ENCODE measurements at places on chromosomes 4 and X.

DNA sequence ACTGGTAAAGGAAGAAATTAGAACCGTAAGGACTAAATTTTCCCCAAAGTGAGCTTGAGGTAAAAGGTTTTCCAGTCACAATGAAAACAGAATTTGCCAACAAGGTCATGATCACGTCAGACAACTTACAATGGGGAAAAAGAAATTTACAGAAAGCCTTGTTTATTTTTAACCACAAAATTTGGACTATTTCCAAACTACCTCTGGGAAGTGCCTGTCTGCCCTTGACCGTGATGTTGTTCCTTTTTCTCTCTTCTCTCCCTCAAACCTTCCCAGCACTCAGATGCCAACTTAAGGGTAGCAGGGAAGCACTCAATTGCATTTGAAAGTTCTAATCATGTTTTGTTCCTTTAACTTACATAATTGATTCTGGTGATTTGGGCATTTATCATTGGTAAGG is 32.5 kb downstream of the MEPE start:
- DNase-seq, result no peak

DNA sequence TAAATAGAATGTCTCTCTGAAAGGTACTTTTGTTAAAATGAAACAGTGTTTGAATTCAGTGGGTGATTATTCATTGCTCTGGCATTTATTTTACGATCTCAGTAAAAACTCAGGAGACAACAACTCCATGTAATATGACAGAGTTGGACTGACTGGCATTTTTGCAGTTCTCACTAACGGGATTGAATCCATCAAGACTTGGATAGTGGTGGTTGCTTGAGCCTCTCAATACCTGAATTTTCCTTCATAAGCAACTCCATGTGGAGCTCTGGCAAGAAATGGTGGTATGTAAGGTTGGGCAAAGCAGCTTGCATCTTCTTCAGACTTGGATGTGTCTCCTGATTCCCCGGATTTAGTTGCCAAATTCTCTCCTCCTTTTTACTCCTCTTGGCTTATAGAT is 72.7 kb downstream of the FRMPD4 start:
- DNase-seq, result no peak

GRCh38 chr4:109301651-109302360 is 652 bp downstream of the COL25A1 start:
- DNase-seq, result no peak

DNA sequence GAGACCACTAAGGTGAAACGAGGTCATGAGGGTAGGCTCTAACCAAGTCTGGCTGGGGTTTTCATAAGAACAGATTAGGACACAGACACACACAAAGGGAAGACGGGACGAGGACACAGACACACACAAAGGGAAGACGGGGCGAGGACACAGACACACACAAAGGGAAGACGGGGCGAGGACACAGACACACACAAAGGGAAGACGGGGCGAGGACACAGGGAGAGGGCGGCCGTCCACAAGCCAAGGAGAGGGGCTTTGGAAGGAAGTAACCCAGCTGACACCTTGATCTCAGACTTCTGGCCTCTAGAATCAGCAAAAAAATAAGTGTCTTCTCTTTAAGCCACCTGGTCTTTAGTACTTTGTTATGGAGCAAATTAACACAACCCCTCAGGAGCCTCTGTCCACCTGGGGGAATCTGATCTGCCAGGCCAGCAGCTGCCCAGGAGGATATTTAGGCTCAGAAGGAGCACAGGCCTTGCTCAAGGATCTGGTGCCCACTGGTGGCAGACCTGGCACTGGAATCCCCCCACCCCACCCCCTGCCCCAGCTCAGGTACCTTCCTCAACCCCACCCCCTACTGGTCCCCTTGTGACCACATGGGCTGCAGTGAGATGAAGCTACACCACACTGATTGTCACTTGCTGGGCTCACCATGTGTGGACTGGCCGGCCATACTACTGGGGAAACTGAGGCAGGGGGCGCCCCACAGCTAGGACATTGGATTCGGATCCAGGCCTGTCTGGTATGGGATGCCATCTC is 2.8 kb downstream of the ABLIM2 start:
- DNase-seq, result no peak

- DNase-seq, result no peak
Measured at GRCh38 chr4:175419236-175419718, 392.8 kb downstream of the GPM6A start.

DNA sequence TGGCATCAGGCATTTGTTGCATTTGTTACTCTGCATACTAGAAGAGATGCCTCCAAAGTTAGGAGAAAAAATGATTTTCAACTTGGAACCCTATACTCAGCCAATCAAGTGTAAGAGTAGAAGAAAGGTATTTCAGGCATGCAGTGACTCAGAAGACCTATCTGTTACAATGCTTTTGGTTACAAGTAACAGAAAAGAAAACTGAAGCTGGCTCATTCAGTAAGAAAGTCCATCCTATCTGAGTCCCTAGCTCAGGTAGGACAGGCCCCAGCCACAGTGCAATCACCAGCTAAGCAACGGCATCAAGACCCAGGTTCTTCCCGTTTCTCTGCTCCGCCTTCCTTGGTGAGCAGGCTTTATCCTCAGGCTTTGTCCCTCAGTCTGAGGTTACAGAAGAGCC is 23.3 kb downstream of the MECP2 start:
- DNase-seq, result no peak

- DNase-seq, result no peak
Measured at GRCh38 chrX:132369617-132370326, 119.1 kb downstream of the MBNL3 start.

DNA sequence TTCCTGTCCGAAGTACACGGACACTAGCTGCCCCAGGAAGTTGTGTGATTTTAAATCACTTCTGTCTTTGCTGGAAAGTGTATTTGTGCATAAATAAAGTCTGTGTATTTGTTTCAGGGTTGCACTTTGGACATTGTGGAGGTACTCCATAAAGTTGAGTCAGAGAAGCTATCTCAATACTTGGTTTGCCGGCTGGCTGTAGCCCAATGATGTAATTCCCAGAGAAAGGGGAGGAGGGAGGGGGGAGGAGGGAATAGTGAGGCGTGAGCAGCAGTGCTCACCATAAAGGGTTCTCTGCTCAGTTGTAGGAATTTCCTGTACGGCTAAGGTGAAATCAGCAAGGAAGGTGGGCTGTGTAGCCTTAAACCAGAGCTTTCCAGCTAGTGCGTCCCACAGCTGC is 7.5 kb downstream of the APEX2 start:
- no peak for DNase-seq

DNA sequence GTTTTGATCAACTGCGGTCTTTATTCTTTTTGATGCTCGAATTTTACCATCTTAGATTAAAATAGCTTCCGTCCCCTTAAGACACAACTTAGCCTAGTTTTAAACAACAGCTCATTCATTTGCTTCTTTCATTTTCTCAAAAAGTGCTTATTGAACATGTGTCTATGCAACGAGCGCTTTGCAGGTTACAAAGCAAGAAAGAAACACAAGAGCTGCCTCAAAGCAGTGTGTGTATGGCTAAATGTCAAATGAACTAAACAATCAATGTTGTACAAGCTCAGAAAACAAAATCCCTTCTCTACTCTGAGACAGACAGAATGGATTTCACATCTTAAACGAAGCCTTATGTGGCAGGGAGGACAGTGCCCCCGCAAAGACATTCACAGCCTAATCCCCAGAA is 61.0 kb downstream of the EVC2 start:
- no peak for DNase-seq

DNA sequence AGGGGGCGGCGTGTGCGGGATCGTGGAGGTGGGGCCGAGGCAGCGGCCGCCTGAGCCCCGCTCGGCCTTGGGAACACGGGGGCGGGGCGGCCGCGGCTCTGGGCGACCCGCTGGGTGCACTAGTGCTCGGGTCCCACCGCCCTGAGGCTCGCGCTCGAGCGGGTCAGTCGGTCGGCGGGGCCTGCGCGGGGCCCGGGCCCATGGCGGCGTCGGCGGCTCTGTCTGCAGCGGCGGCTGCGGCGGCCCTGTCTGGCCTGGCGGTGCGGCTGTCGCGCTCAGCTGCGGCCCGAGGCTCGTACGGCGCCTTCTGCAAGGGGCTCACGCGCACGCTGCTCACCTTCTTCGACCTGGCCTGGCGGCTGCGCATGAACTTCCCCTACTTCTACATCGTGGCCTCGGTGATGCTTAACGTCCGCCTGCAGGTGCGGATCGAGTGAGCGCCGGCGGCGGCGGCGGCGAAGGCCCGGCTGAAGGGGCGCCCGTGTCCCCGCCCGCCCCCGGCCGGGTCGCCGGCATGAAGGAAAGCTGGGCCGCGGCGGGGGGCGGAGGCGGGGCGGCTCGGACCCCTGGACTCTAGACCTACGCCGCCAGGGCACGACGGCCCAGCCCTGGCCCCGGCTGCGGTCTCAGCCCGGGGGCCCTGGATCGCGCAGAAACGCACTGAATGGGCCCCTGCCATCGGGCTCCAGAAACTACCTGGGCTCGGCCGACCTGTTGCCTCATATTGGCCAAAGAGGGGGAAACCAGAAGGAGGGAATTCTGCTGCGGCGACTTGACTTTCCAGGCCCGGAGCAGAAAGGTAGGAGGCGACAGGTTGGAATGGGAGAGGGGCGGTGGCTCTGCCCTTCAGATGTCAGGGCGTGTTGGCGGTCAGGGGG is at the start of gene SMIM10L2A:
Gene SMIM10L2A, plus strand, starts transcription at position 13 of the 878 bp plus-strand sequence. Its CDS starts 188 bp downstream, at position 201.
- DNase-seq, result no peak

- DNase-seq, result no peak
Measured at GRCh38 chrX:54177306-54177705, 5.7 kb downstream of the FAM120C start.

DNA sequence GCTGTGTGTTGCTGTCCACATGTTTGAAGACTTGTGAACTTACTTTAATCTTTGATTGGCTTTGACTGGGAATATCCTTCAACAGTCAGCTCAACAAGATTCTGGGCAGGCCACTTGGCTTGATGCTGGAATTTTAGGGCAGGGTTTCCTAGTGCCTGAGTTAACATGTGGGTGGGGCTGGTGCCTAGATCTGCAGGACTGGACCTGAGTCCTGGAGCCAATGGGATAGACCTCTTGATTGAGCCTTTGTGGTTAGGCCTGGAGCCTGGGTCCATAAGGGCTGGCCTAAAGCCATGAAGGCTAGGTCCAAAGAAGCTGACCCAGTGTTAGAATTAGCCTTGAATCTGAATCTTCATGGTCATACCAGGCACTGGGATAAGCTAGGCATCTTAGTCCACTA is 757.1 kb upstream of the ADGRL3 start:
- DNase-seq, result no peak

- DNase-seq, result no peak
Measured at GRCh38 chrX:81866873-81867272, 665.0 kb downstream of the SH3BGRL start.

- DNase-seq, result no peak
Measured at GRCh38 chr4:2231082-2231481, 10.8 kb downstream of the HAUS3 start.

DNA sequence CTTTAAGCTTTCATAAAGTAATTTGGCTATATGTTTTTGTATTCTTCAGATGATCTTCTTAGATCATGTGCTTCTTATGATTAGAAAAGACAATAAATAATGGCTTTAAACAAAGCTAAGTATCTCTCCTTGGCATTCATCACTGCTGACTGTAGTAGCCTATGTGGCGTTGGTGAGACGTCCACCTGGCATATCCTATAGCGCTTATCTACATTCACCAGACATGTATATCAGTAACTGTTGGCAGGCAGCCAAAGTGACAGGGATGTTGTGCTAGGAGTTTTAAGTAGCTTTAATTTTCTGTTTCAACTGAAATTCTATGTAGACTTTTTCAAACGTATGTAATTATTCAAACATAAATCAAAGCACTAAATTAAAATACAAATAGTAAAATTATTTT is 276.4 kb downstream of the IL15 start:
- no peak for DNase-seq

- no peak for DNase-seq
Measured at GRCh38 chr4:121693886-121694285, 2.9 kb downstream of the ANXA5 start.

GRCh38 chr4:87249332-87250019 is 29.1 kb upstream of the KLHL8 start:
- DNase-seq, result no peak

GRCh38 chr4:54898656-54899340 is 226.6 kb downstream of the KDR start:
- DNase-seq, result no peak

DNA sequence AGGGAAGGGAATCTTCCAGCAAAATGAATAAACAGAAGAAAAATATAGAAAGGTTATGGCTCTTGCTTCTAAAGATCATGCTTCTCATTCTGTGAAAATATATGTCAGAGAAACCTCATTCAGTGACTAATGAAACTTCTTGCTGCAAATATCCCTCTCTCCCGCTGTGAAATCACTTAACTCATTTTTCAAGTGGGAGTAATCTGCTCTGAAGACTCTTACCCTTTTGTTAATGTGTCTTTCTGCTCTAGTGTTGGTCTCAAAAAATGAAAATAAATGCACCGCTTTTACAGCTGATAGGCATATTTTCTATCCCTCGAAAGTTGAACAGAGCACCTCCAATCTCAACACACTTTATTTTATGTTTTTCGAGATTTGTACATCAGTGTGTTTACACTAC is 252.3 kb downstream of the NLGN4X start:
- DNase-seq, result no peak

All from stimulated activated CD4-positive, alpha-beta T cell treated with anti-CD3 and anti-CD28 coated beads, Interleukin-1b, Interleukin-23, amount 100 ng/mL, for 1 hour (primary cell).